ENCODE measurements at places on chromosomes 4 and X. TPM values are rescaled to one million over a fixed set of nuclear protein-coding genes. Genes with fewer than 3 reads are reported as not detected.

Gene AFP
- total RNA-seq = not detected

GRCh38 chr4:183030309-183030708 lies 68.7 kb upstream of the WWC2 start:
- H3K4me1 ChIP-seq = no peaks in the 10 kb centered on the region
- H3K36me3 ChIP-seq = no peaks in the 10 kb centered on the region
- DNase-seq = no peak
- H3K4me3 ChIP-seq = no peak overlapping the region

- H3K36me3 ChIP-seq = no peaks in the 10 kb centered on the region
- no peak for DNase-seq
- no peaks in the 10 kb centered on the region for H3K27me3 ChIP-seq
- H3K4me1 ChIP-seq = no peaks in the 10 kb centered on the region
These were observed 869.6 kb downstream of the CCSER1 start for GRCh38 chr4:90996813-90997212.

DNA sequence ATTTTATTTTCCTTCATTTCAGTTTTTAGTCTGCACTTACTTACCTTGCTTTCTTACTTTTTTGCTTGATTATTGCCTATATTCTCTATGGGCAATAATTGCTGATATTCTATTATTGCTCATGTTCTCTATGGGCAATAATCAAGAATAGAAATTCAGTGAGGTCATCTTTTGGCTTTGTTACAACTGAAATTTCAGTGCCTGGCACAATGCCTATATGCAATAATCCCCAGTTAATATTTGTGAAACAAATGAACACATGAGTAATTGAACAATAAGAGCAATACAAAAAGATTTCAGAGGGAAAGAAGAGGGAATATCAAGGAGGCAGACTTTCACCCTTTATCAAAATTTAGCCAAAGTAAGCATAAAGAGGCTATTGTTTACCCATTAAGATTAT lies 48.6 kb upstream of the ARSJ start:
- H3K36me3 ChIP-seq = no peaks in the 10 kb centered on the region
- H3K4me1 ChIP-seq = no peaks in the 10 kb centered on the region
- H3K4me3 ChIP-seq = no peak overlapping the region

DNA sequence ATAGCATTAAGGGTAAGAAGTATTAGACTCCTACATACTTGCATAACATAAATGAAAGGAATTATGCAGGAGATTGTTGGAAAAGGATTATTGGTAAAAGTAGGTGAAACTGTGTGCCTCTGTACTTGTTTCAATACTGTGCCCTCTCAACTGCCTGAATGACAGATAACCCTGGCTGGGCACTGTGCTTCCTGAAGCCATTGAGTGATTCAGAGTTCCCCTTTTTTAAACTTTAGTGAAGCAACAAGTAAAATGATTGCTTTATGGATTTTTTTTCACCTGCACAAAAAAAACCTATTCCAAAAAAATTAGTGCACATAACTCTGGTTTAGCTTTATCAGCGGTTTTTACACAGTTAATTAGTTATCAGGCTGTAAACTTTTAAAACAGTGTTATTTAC lies 204.8 kb downstream of the TRAM1L1 start:
- H3K27ac ChIP-seq = no peak overlapping the region
- H3K36me3 ChIP-seq = no peaks in the 10 kb centered on the region
- no peaks in the 10 kb centered on the region for H3K4me1 ChIP-seq
- H3K27me3 ChIP-seq = no peaks in the 10 kb centered on the region
- H3K4me3 ChIP-seq = no peak overlapping the region

GRCh38 chrX:97594646-97595224 lies 711.0 kb downstream of the RPA4 start:
- H3K27me3 ChIP-seq = no peaks in the 10 kb centered on the region
- H3K36me3 ChIP-seq = no peaks in the 10 kb centered on the region
- no peak overlapping the region for H3K4me3 ChIP-seq
- H3K4me1 ChIP-seq = peaks cover 10% of the 10 kb centered on the region

GRCh38 chr4:182619660-182620059 lies 297.5 kb downstream of the DCTD start:
- H3K4me1 ChIP-seq = no peaks in the 10 kb centered on the region
- H3K27me3 ChIP-seq = peaks cover 3% of the 10 kb centered on the region
- H3K36me3 ChIP-seq = no peaks in the 10 kb centered on the region
- no peak overlapping the region for H3K4me3 ChIP-seq
- no peak for DNase-seq

GRCh38 chrX:120291211-120291610 lies 20.1 kb downstream of the TMEM255A start:
- no peaks in the 10 kb centered on the region for H3K27me3 ChIP-seq
- no peak for DNase-seq
- H3K4me3 ChIP-seq = no peak overlapping the region
- H3K27ac ChIP-seq = no peak overlapping the region

DNA sequence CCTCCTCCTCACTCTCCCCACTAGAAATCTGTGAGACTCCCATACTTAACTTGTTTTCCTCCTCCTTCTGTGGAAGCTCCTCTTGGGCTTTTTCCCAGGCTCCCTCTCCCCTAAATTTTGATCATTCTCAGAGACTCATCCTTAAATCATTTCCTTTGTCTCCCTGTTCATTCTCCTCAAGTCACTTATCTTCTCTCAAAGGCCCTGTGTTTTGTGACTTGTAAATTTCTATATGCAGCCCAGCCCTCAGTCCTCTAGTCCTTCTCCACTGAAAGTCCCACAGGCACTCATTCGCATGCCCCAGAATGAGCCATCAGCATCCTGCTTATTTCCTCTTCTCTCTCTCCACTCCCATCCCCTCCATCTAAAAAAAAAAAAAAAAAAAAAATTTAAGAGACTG lies 171.8 kb downstream of the SOWAHB start:
- H3K27me3 ChIP-seq = peaks cover 8% of the 10 kb centered on the region
- H3K36me3 ChIP-seq = no peaks in the 10 kb centered on the region
- DNase-seq = no peak

Gene TENM3
- total RNA-seq = not detected

GRCh38 chrX:133232331-133232730 lies 14.2 kb upstream of the TFDP3 start:
- no peak for DNase-seq
- no peak overlapping the region for H3K27ac ChIP-seq
- no peaks in the 10 kb centered on the region for H3K4me1 ChIP-seq
- H3K27me3 ChIP-seq = no peaks in the 10 kb centered on the region

DNA sequence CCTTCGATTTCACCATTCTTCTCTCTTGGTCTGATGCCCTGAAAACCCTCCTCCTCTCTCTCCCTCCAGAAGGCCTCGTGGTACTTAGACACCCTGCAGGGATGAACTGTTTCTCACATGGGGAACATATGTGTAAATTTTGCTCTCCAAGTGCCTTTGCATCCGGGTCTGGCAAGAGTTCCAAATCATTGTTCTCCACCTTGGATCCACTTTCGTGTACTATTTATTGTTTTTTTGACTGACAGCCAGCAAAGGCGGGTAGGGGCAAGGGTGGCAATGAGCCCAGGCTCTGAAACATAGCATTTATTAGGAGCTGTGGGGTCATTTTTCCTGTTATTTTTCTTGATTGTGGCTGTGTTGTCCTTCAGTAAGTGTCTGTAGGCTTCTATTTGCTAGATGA lies 81.7 kb downstream of the RTL5 start:
- no peak overlapping the region for H3K4me3 ChIP-seq
- H3K27me3 ChIP-seq = peaks cover 1% of the 10 kb centered on the region

DNA sequence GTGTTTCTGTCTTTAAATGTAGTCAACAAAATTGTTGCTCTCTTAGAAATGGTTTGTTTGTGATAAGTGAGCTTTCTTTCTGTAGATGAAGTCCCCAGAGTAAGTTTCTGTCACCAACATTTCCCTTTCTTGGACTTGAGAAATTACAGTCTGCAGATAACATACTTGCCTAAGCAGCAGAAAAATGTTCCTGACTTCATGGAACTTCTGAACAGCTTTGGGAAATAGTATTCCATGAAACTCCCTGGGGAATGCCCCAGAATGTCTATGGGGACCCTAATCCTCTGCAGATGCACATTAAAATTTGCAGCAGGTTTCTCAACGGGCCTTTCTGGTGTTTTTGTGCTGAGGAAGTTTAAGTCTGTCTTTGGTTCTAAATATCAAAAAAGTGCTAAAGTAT lies 38.6 kb upstream of the NEIL3 start:
- H3K4me1 ChIP-seq = no peaks in the 10 kb centered on the region
- H3K36me3 ChIP-seq = no peaks in the 10 kb centered on the region
- H3K27me3 ChIP-seq = no peaks in the 10 kb centered on the region
- no peak for DNase-seq
- no peak overlapping the region for H3K27ac ChIP-seq
- no peak overlapping the region for H3K4me3 ChIP-seq

Gene SAGE1
- total RNA-seq = not detected

- DNase-seq = no peak
- H3K27me3 ChIP-seq = no peaks in the 10 kb centered on the region
- H3K27ac ChIP-seq = no peak overlapping the region
- no peaks in the 10 kb centered on the region for H3K4me1 ChIP-seq
- no peaks in the 10 kb centered on the region for H3K36me3 ChIP-seq
These were observed 64.5 kb downstream of the ARL9 start for GRCh38 chr4:56570041-56570440.

GRCh38 chr4:145623831-145624230 lies 4.6 kb downstream of the MMAA start:
- no peaks in the 10 kb centered on the region for H3K27me3 ChIP-seq
- peak overlapping the region; percentile 80 for H3K27ac ChIP-seq
- H3K36me3 ChIP-seq = peaks cover 18% of the 10 kb centered on the region
- H3K4me1 ChIP-seq = peaks cover 45% of the 10 kb centered on the region
- H3K4me3 ChIP-seq = no peak overlapping the region

- no peaks in the 10 kb centered on the region for H3K4me1 ChIP-seq
- no peaks in the 10 kb centered on the region for H3K27me3 ChIP-seq
- H3K4me3 ChIP-seq = no peak overlapping the region
These were observed 1083.5 kb downstream of the PCDH7 start for GRCh38 chr4:31803526-31804195.

DNA sequence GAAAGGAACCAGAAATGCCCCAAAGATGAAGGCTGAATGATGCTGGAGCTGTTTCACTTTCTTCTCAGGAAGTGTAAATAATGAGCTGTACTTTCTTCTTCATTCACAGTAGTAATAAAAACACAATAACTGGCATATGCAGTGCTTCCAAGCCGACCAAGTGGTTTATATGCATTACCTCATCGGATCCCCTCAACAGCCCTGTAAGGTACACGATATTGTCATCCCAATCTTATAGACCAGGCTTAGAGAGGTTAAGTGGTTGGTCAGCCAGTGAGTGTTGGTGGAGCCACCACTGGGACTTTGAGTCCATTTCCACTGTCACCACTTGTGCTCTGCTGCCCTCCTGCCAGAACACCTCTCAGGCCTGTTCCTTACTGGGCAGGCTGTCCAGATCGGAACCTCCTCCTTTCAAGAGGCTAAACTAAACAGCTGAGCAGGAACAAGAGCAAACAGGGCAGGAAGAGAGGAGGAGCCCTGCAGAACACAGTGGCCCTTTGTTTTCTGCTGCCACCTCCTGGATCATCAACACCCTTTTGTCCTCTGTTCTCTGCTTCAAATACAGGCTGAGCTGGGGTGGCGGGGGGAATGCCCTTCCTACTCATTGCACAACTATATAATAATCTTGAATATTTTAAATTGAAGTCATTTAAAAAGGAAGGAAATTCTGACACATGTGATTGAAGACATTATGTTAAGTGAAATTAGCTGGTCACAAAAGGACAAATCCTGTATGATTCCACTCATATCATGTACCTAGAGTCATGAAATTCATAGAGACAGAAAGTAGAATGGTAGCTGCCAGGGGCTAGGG lies 112.5 kb upstream of the ATP6AP2 start:
- peaks cover 32% of the 10 kb centered on the region for H3K4me1 ChIP-seq
- H3K27me3 ChIP-seq = no peaks in the 10 kb centered on the region
- no peak overlapping the region for H3K4me3 ChIP-seq
- peak; percentile 73 for DNase-seq
- no peaks in the 10 kb centered on the region for H3K36me3 ChIP-seq
- H3K27ac ChIP-seq = peak overlapping the region; percentile 46

DNA sequence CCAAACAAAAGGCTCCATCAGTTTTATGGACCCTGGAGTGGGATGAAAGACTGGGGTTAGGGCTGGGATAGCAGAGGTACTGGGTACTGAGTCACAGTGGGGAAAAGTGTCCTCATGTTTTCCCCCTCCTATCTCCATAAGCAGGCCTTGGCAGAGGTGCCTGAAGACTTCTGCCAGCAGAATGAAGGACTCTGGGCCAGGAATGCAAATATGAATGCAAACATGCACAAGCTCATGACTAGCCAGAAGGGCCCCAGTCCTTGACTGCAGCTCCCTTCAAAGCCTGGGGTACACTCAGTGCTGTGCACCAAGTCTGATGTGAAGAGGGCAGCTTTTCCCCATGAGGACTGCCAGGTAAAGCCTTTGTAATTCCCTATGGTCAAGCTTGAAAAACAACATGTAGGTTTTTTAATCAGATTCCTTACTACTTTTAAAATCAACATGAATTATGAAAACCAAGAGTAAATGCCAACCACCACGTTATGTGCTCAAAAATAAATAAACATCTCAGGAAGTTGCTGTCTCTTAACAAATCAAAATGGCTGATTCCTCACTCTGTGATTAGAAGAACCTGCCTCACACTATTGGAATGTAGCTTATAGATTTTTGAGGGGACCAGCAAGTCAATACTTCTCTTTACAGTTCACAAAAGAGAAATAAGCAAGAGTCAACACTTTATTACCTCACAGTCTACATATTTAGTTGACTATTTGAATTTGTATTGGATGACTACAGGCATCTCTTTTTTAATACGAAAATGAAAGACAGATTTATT lies 1512.0 kb downstream of the ARAP2 start:
- no peak overlapping the region for H3K27ac ChIP-seq
- H3K27me3 ChIP-seq = no peaks in the 10 kb centered on the region
- H3K36me3 ChIP-seq = no peaks in the 10 kb centered on the region

Gene UCHL1
- 2.5 TPM for total RNA-seq

Gene MAMLD1
- total RNA-seq = 2.0 TPM

Gene GAGE12E
- not detected for total RNA-seq

- no peak overlapping the region for H3K4me3 ChIP-seq
- H3K27ac ChIP-seq = no peak overlapping the region
- no peak for DNase-seq
- H3K27me3 ChIP-seq = peaks cover 8% of the 10 kb centered on the region
- no peaks in the 10 kb centered on the region for H3K4me1 ChIP-seq
These were observed 5.7 kb upstream of the CPZ start for GRCh38 chr4:8586671-8587468.

Gene OPRPN
- not detected for total RNA-seq

GRCh38 chr4:124090021-124090420 lies 622.5 kb downstream of the ANKRD50 start:
- DNase-seq = no peak
- no peaks in the 10 kb centered on the region for H3K36me3 ChIP-seq
- no peaks in the 10 kb centered on the region for H3K4me1 ChIP-seq
- no peak overlapping the region for H3K27ac ChIP-seq
- H3K27me3 ChIP-seq = no peaks in the 10 kb centered on the region
- H3K4me3 ChIP-seq = no peak overlapping the region

Gene CLDN34
- total RNA-seq = not detected

GRCh38 chr4:11537846-11538245 lies 109.2 kb upstream of the HS3ST1 start:
- H3K27me3 ChIP-seq = peaks cover 4% of the 10 kb centered on the region
- no peaks in the 10 kb centered on the region for H3K4me1 ChIP-seq
- H3K36me3 ChIP-seq = no peaks in the 10 kb centered on the region

Gene MSMO1
- total RNA-seq = 43.2 TPM

GRCh38 chr4:23706972-23707651 lies 182.7 kb downstream of the PPARGC1A start:
- H3K36me3 ChIP-seq = no peaks in the 10 kb centered on the region
- H3K4me1 ChIP-seq = no peaks in the 10 kb centered on the region
- DNase-seq = no peak
- no peak overlapping the region for H3K4me3 ChIP-seq
- H3K27ac ChIP-seq = no peak overlapping the region
- H3K27me3 ChIP-seq = no peaks in the 10 kb centered on the region

GRCh38 chrX:119692191-119693039 lies 553 bp downstream of the SEPTIN6 start:
- peak overlapping the region; percentile 96 for H3K4me3 ChIP-seq
- H3K27ac ChIP-seq = peak overlapping the region; percentile 99
- peaks cover 40% of the 10 kb centered on the region for H3K36me3 ChIP-seq
- H3K27me3 ChIP-seq = no peaks in the 10 kb centered on the region

Gene LANCL3
- total RNA-seq = 0.16 TPM

Data from activated CD8-positive, alpha-beta T cell treated with anti-CD3 and anti-CD28 coated beads for 36 hours (primary cell).